ENCODE measurements at places on chromosomes 1 and 21. TPM values are rescaled to one million over a fixed set of nuclear protein-coding genes. Genes with fewer than 3 reads are reported as not detected.

The CHTOP gene
- total RNA-seq, result 62.0 TPM

GRCh38 chr1:206684478-206685333 is at the start of gene MAPKAPK2:
Gene MAPKAPK2, plus strand, starts transcription at chr1:206684905. Its CDS starts 325 bp downstream, at chr1:206685230.
- peak; percentile 58 for DNase-seq

GRCh38 chr21:10616535-10616934 is 95.2 kb downstream of the TPTE start:
- no peak for DNase-seq

GRCh38 chr1:43691871-43692815 is 15.2 kb upstream of the ST3GAL3 start:
- no peak for DNase-seq
